ENCODE measurements at places on chromosomes 16 and 17.
A peak's percentile ranks its signal among the peaks of the same experiment; 100 is the strongest.

- no peak for DNase-seq
Observed at GRCh38 chr17:1640329-1641064, 5.0 kb downstream of the SCARF1 start.

DNA sequence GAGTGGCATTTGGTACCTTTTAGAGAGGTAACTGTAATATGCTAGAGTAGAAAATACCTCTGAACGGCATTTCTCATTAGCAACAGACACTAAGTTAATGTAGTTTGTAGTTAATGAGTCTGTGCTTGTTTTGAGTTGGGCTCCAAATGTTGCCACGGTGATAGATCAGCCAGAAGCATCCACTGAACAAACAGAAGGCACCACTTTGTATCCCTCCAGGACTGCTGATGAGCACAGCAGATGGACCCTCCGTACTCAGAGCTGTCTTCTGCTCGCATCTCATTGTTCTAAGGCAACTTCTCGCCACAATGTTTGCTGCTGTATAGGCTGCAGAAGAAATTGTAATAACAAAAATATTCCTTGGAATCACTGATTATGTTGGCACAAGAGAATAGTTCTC is 56.1 kb downstream of the TNRC6C start:
- DNase-seq, result no peak

- DNase-seq, result peak; percentile 62
Observed at GRCh38 chr17:63881935-63882601, at the start of gene GH2. Gene GH2 (minus strand): TSS chr17:63881944. CDS start chr17:63881801, 143 bp downstream.

DNA sequence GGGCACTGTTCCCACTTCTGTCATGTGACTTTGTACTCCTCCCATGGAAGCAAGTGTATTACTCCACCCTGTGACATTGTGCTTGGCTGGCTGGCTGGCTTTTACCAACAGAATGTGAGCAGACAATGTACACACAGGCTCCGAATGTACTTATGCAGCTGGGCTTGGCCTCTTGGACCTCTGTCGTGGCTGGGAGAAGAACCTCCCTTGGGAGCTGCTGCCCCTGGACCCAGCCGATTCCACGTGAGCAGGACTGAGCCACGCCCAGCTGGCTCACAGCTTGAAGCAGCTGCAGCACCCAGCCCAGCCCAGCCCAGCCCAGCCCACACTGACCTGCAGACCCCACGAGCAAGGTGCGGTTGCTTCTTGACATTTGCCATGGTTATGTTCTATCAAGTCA is 177.5 kb downstream of the RBFOX3 start:
- DNase-seq, result no peak

DNA sequence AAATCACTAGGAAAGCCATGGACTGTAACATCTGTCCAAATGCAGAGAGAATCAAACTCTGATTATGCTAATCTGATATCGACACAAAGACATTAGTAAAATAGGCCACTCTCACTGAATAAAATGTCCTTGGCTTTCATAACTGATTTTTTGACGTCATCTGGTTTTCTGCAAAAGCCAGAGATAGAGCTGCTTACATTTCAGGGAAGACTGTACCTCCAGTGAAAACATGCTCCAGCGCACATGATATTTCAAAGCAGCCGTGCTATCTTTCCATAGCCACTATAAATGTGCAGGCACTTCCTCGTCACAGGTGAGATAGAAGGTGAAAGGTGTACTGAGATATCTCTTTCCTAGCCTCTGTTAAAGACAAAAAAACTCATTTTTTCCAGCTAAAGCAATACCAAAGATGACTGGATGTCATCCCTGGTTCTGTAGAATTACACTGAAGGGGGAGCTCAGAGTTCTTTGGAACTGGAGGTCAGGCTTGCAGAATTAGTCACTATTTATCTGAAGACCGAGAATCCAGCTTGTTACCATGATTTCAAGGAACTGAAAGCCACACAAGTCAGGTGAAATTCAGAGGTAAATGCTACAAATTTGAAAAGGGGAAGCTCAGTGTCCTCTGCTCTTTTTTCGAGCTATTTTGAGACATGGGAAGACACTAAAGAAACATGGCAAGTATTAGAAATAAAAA is 249.5 kb downstream of the CA10 start:
- no peak for DNase-seq

DNA sequence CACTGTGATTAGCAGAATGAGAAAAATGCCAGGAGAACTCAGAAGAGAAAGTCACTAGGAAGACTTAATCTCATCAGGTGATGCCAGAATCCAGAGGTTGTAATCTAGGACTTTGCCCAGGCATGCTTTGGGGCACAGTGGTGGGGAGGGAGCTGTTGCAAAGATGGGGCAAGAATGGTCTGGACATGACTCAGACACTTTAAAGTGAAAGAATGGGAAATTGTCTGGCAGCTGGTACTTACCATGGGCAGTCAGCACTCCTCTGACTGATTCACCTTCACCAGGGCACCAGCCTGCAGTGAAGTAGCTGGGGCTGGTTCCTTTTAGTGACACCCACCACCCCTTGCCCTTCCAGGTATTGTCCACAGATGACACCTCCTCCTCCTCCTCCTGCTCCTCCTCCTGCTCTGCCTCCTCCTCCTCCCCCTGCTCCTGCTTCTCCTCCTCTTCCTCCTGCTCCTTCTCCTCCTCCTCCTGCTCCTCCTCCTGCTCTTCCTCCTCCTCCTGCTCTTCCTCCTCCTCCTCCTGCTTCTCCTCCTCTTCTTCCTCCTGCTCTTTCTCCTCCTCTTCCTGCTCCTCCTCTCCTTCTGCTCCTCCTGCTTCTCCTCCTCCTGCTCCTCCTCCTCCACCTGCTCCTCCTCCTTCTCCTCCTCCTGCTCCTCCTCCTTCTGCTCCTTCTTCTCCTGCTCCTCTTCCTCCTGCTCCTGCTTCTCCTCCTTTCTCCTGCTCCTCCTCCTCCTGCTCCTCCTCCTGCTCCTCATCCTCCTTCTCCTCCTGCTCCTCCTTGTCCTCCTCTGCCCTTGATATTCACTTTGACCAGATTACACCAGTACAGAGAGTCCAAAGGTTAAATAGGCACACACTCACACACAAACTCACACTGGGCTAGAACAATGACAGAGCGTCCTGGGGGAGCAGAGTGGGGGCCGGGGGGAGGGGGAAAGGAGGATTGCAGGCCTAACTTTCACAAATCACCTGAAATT is at the start of gene CHD9NB:
Gene CHD9NB, minus strand, starts transcription at position 379 of the 983 bp plus-strand sequence. CDS start 8,739 bp downstream, outside the sequence.
- DNase-seq, result peak; percentile 97

DNA sequence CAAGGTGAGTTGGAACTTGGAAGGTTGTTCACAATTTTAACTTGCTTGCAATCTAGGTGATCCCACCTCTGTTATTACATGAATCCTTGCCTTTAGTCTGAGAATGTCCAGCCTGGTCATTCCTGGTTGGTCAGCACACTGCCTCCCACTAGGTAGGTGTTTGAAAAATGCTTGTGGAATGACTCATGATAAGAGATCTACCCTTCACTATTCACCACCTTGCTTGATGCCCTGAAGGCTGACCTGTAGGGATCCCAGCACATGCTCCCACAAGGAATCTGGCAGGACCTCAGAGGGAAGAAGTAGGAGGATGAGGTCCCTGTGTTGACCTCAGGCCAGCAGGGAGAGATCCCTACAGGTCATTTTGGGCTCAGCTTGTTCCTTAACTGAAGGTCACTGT is 30.2 kb upstream of the ABCA3 start:
- no peak for DNase-seq

GRCh38 chr17:40854175-40854814 is 12.7 kb downstream of the KRT12 start:
- peak; percentile 82 for DNase-seq

DNA sequence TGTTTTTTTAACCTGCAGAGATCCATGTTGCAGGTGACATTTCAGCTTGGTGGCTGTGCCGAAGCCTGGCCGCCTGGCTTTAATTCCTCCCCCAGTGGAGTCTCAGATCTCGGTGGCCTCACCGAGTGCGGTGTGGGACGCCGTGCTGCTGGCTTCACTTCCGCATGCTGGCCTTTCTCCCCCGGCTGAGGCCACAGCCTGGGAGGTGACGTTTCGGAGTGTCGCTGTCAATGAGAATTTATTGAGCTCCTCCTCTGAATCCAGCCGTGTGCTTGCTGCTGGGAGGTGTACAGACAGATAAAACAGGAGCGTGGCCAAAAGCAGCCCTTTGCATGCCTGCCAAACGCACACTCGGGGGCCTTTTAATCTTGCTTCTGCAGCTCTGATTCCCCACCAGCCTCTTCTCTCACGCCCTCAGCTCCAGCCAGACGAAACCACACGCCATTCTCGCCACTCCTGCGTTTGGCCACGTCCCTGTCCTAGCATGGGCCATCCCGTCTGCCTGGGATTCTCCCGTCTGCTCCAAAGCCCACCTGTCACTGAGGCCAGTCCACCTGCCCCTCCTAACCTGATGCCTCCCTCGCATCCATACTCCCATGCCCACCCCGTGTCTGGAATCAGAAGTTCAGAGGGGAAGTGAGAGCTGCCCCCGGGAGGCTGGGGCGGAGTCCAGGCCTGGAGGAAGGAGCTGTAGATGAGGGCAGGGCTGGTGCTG is 3.6 kb downstream of the GSE1 start:
- DNase-seq, result no peak

- no peak for DNase-seq
Observed at GRCh38 chr17:17621254-17621653, 29.7 kb upstream of the PEMT start.

DNA sequence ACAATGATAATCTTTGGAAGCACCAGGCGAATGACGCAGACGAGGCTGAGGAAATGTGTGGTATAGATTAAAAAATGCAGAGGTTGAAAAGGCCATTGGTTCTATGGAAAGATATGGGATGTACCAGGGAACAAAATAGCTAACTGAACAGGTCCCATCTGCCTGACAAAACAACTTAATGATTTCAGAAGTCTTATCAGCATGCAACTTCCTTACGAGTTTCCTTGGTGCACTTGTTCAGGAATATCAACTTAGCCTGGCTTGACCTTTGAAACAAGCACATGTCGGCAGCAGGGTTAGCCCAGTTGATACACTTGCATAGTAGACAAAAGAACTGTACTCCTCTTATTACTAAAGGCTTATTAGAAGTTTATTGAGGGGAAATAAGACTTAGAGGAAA is 90.9 kb upstream of the CDH11 start:
- DNase-seq, result no peak

GRCh38 chr17:76886395-76886794 is 18.2 kb downstream of the MGAT5B start:
- no peak for DNase-seq

GRCh38 chr17:30961209-30962188 is 9.3 kb upstream of the RNF135 start:
- DNase-seq, result peak; percentile 59

- peak; percentile 72 for DNase-seq
Observed at GRCh38 chr17:68172461-68172954, 75.3 kb upstream of the AMZ2 start.

DNA sequence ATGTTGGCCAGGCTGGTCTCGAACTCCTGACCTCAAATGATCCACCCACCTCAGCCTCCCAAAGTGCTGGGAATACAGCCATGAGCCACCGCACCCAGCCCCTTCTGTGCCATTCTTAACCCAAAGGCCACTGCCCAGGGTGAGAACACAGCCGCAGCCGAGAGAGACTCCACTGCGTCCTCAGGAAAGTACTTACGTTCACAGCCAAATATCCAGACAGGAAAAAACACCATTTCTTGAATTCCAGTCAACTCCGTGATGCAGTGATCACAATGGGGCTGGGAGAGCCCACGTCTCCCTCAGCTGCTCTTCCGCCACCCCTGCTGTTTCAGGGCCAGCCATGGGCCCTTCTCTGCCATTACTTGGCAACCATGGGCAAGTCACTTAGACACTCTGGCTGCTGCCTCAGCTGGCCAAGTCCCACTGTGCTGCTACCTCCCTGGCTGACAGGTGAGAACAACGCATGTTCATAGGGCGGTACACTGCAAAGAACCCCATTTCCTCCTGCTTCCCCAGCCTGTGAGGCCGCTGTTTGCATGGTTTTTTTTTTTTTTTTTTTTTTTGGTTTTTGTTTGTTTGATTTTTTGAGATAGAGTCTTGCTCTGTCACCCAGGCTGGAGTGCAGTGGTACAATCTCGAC is 4.3 kb downstream of the CDIP1 start:
- DNase-seq, result no peak

- DNase-seq, result no peak
Observed at GRCh38 chr16:57240851-57241250, 4.2 kb upstream of the ARL2BP start.

DNA sequence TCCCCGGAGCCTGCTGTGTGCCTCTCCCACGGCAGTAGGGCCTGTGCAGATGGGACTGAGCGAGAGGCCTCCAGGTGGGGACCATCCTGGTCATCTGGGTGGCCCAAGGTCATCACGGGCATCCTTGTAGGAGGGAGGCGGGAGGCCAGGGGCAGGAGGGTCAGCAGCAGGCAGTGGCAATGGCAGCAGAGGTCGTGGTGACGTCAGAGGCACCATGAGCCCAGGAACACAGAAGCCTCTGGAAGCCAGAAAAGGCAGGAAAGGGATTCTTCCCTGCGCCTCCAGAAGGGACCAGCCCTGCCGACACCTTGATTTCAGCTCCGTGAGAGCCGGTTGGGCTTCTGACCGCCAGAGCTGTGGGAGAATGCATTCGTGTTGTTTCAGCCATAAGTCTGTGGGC is 190.3 kb downstream of the BANP start:
- DNase-seq, result no peak

DNA sequence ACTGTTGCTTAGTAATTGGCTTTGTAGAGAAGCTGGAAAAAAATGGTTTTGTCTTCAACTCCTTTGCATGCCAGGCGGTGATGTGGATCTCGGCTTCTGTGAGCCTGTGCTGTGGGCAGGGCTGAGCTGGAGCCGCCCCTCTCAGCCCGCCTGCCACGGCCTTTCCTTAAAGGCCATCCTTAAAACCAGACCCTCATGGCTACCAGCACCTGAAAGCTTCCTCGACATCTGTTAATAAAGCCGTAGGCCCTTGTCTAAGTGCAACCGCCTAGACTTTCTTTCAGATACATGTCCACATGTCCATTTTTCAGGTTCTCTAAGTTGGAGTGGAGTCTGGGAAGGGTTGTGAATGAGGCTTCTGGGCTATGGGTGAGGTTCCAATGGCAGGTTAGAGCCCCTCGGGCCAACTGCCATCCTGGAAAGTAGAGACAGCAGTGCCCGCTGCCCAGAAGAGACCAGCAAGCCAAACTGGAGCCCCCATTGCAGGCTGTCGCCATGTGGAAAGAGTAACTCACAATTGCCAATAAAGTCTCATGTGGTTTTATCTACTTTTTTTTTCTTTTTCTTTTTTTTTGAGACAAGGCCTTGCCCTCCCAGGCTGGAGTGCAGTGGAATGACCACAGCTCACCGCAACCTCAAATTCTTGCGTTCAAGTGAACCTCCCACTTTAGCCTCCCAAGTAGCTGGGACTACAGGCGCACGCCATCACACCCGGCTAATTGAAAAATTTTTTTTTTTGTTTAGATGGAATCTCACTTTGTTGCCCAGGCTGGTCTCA is 6.2 kb upstream of the TMEM235 start:
- no peak for DNase-seq

GRCh38 chr17:69560987-69561441 is 146.5 kb downstream of the MAP2K6 start:
- DNase-seq, result no peak

- DNase-seq, result peak; percentile 79
Observed at GRCh38 chr17:81898029-81898866, 3.8 kb upstream of the NPB start.

DNA sequence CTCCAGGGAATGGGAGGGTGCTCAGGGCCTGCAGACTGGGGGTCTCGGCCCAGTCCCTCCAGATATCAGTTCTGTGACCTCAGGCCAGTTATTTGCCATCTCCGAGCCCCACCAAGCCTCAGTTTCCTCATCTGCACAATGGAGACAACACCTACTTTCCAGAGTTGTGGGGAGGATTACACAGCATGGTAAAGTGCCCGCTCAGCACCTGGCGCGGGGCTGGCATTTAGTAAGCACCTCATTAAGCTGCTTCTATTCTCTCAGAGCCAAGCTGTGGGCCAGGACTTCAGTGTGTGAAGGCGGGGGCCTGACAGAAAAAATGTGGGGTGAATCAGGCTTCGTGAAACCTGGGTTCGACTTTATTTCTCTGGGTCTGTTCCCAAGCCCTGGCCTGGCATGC is 5.2 kb downstream of the FAM83G start:
- DNase-seq, result no peak

Measured in ACHN (cell line).